ENCODE measurements at places on chromosomes 1 and 21. TPM values are rescaled to one million over a fixed set of nuclear protein-coding genes. Genes with fewer than 3 reads are reported as not detected.

- DNase-seq: no peak
These were observed 83.2 kb downstream of the CLDN17 start for GRCh38 chr21:30083225-30083945.

The DCDC2B gene
- not detected for total RNA-seq

DNA sequence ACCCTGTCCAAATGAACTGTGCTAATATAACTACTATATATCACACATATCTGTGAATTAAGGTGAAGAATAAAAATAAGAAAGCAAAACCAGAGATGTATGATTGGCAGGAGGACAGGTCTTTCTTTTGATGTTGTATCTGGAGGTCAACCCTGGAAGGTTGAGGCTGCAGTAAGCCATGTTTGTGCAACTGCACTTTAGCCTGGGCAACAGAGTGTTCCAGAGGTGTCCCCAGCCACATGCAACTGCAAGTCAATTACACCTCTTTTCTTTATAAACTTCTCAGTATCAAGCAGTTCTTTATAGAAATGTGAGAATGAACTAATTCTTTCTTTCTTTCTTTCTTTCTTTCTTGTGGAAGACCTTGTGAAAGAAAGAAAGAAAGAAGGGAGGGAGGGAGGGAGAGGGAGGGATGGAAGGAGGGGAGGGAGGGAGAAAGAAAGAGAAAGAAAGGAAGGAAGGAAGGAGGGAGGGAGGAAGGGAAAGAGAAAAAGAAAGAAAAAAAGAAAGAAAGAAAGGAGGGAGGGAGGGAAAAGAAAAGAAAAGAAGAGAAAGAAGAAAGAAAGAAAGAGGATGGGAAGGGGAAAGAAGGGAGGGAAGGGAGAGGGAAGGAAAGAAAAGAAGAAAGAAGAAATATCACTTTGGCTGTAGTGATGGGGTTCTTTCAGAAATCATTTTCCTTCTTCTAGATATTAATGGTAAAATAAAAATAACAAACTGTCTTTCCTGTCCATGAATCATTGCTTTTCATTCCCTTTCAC is 54.0 kb upstream of the S1PR1 start:
- no peak for DNase-seq

GRCh38 chr1:226436855-226437491 is 29.1 kb upstream of the PARP1 start:
- no peak for DNase-seq

DNA sequence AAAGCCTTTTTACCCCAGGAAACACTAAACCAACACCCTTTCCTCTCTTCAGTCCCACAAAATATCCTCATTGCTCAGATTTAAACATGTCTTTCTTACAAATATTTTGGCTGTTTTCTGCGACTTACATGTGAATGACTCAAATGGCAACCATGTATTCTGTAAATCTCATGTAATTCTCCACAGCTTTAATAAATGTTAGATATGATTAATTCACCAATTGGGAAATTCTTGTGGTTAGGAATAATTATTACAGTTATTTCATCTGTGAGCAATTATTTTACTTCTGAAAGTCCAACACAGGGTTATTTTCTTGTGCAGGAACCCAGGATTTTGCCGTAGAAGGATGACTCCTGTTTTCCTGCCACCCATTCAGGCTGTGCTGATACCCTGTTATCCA is 431.5 kb downstream of the LMO4 start:
- DNase-seq: no peak

- no peak for DNase-seq
These were observed 124.3 kb upstream of the ESRRG start for GRCh38 chr1:216847397-216848036.

GRCh38 chr1:11400155-11400554 is 78.8 kb upstream of the DISP3 start:
- DNase-seq: no peak

GRCh38 chr1:150321826-150322166 is 463 bp downstream of the PRPF3 start:
- no peak for DNase-seq

The AKR7A2 gene
- total RNA-seq: 81.5 TPM

DNA sequence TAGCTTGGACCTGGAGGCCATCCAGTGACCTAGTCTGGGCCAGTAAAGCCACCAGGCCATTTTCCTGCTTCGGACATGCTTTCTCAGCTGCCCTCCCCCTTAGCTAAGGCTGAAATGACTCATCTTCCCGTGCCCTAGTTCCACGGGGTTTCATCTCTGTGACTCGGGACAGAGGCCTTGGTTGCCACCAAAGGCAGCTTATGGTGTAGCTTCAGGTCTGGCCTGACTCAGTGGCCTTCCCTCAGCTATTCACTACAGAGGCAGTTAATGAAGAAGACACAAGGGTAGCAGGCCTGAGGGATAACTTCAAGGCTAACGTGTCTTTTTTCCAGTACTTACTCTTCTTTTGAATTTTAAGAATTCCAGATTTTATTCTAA is 82.4 kb downstream of the PBX1 start:
- DNase-seq: no peak

DNA sequence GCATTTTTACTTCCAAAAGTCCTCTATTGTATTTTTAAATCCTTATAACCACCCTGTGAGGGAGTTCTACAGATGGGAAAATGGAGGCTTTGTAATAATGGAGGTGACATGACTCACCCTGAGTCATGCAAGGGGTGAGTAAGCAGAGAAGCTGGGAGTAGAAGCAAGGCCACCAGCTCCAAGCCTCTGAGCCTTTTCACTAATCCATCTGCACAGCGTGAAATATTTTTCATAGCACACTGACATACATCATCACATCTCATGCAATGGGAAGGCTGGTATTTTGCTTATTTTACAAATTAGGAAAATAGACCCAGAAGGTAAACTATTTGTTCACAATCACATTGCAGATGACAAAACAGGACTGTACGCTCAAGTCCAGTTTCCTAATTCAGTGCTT is 96.9 kb downstream of the KCNH1 start:
- peak; percentile 20 for DNase-seq

DNA sequence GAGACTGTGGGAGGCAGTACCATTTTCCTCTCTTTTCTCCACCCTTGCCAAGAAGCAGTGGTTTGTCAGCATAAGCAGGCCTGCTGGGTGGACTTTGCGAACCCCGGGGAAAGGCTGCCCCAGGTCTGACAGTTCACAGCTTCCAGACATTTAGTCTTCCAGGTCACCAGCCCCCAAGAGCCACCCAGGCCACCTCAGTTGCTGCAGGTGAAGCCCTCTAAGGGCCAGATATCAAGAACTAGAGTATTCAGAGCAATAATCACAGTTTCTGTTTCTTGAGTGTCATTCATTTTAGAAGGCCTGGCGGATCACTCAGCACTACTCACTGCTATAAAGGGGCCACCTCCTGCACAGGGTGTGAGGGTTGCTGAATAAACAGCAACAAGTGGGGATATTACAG is 9.5 kb upstream of the ADORA3 start:
- DNase-seq: no peak

The NPHS2 gene
- total RNA-seq: not detected
